ENCODE measurements at places on chromosomes 5 and 9.

- DNase-seq = no peak
Observed at GRCh38 chr5:146560205-146560812, 44.3 kb upstream of the GPR151 start.

- DNase-seq = no peak
Observed at GRCh38 chr5:134968055-134968454, 348 bp downstream of the CATSPER3 start.

DNA sequence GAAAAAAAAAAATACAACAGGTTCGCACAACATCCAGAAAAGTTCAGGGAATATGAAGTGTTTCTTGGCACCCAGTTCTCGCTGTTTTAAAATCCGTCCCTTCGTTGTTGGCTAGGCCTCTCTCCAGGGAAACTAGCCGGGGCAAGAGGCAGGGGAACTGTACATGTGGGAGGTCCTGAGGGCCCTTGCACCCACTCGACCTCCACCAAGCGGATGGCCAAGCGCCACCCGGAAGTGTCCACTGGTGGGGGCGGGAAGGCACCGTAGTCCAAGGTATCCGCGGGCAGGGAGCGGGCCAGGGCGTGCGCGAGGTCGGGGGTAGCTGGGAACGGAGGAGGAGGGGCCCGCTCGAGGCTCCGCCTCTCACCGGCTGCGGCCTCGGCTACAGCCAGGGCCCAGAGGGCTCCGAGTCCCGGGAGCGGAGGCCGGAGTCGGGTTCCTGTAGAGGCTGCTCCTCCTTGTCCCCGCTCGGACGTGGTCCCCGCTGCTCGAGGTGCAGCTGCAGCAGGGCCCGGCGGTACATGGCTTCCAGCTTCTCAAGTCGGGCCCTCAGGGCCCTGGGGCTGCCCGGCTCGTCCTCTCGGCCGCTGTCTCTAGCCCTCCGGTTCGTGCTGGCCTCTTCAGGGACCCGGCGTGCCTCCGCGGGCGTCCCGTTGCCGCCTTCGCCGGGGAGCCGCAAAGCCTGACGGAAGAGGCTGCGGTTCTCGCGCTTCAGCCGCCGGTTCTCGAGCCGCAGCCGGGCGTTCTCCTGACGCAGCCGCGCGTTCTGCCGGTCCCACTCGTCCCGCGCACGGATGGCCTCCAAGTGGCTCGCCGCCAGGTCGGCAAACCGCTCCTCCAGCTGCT is 720 bp downstream of the TUSC1 start:
- DNase-seq = no peak

- no peak for DNase-seq
Observed at GRCh38 chr9:92661127-92661526, 8.8 kb downstream of the IPPK start.

GRCh38 chr5:131413605-131414559 is 150.0 kb downstream of the CDC42SE2 start:
- DNase-seq = peak; percentile 14

- no peak for DNase-seq
Observed at GRCh38 chr5:3121813-3122212, 370.3 kb upstream of the IRX2 start.

DNA sequence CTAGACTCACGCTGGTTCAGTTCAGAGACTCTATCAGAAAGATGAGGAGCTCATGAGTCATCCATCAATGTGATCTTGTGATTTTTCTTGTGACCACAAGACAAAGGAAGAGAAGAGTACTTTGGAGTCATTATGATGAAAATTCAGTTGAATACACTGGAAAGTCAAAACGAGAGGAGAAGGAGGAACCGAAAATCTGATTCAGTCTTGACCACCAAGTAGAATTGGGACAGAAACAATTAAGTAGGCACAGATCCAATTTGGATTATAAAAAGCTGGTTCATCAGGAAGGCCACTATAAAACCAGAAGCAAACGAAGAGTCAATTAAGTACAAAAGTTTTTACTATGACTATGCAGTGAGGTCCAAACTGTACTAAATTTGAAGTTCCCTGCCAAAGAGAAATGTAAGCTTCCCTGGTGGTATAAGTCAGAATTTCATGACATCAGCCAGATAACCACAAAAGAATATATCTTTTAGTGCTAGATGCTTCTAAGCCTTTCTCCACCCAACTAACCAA is 90.9 kb downstream of the THBS4 start:
- DNase-seq = no peak

GRCh38 chr9:105258225-105258737 is 13.8 kb downstream of the SLC44A1 start:
- no peak for DNase-seq

GRCh38 chr9:95715868-95716435 is 159.5 kb upstream of the ERCC6L2 start:
- no peak for DNase-seq

GRCh38 chr5:150137997-150138396 is 17.6 kb downstream of the PDGFRB start:
- DNase-seq = no peak

- no peak for DNase-seq
Observed at GRCh38 chr5:119897537-119898370, 268.4 kb downstream of the FAM170A start.

DNA sequence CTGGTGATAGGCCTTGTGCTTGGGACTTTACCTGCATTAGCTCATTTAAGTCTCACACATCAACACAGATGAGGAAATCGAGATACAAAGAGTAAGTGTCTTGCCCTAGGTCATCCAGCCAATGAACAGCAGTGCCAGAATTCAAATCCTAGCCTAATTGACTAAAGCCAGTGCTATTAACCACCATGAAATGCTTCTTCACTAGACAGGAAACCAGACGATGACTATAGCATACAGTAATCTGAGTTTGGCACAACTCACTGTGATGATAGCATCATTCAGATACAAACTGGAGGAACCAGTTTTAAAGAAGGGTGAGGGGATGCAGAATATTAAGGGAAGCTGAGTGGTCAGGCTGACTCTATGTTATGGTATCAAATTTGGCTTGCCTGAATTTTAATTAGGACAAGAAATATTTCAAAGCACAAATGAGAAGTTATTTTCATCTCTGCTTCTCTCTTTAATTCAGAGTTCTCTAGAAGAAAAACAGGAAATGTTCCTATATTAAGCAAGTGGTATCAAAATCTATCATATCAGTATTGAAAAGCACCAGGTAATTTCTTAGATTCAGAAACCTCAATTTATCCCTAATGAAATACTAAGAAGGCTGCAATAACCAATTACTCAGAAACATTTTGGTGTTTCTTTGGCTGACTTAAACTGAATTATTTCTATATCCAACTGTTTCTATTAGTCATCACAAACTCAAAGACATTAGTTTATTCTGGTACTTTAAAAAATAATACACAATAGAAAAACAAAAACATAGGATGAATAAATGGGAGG is 147.0 kb upstream of the RASA1 start:
- peak; percentile 7 for DNase-seq

DNA sequence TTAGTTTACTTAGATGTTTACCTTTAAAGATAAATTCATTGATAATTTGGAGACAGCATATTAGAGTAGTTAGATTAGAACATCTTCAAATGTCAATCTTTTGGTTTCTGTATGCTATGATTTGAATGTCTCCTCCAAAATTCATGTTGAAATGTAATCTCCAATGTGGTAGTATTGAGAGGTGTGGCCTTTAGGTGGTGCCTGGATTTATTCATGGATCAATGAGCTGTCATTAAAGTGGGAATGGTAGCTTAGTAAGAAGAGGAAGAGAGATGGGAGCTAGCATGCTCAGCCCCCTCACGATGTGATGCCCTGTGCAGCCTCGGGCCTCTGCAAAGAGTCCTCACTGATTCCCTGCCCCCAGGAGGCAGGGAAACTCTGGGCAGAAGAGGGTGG is 133.6 kb upstream of the TUT7 start:
- DNase-seq = no peak

GRCh38 chr5:33933723-33934169 is 2.4 kb upstream of the RXFP3 start:
- no peak for DNase-seq

DNA sequence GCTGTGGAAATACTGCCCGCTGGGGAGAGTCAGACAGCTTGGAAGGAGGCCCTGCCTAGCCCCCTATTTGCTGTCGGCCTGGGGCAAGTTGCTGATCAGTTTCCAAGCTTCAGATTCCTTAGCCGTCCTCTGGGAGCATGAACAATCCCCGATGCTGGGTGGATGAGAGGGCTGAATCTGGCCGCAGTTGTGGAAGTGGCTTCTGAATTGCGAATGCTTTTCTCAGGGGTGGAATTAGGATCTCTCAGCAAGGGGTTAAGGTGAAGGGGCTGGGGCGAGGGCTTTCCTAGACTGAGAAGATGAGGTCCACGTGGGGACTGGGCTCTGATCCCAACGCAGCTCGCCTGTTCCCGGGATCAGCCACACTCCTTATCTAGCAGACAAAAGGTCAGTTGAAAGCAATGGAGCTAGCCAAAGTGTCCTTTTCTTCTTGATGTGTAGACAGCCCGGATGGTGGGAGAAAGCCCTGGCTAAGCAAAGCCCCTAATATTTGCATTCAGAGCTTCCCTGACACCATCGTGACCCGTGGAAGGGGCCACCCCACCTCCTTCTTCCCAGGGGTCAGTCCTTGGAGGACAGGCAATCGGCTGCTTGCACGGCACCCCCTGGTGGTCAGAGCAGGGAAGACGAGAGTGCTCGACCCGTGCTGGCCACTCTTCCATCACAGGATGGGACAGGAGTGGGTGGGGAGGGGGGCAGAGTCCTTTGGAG is 54.9 kb downstream of the COL15A1 start:
- DNase-seq = peak; percentile 38

- no peak for DNase-seq
Observed at GRCh38 chr9:92769990-92770359, 5.3 kb upstream of the BICD2 start.

DNA sequence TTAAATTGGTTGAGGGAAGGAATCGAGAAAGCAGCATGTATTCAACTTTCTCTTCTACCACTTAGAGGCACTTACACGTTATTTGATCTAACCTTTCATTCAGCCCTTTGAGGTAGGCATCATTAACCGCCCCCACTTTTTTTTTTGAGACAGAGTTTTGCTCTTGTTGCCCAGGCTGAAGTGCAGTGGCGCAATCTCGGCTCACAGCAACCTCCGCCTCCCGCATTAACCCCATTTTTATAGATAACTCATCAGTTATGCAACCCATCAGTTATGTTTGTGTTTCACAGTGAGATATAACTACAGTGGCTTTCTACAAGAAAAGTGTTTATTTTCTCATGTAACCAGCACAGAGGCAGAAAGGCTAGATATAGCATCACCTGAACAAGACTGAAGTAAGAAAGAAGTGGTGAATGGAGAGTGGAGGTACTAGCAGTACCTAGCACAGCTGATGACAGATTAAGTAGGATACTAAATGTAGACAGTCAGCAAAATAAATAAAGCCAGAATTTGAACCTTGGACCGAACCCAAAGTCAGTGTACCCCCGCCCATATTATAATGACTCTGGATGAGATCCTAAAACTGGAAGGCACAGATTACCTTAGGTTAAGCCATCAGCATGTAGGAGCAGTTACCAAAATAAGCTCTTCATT is 91.2 kb downstream of the PJA2 start:
- no peak for DNase-seq

DNA sequence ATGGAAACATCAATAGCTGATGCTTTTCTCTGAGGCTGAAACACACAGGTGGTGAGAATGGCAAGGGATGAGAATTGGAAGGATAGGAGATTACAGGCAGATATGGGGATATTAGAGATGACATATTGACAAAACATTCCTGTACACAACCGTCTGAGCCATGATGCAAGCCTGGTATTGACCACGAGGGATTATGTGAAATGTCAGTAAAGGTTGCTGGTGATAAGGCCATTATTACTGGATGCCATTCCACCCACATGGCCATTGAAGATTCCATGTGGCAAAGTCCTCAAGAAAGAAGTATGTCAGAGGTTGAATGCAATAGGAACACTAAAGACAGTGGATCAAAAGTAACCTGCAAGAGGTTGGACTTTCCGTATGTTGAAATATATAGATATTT is 15.7 kb downstream of the GRAMD2B start:
- no peak for DNase-seq

DNA sequence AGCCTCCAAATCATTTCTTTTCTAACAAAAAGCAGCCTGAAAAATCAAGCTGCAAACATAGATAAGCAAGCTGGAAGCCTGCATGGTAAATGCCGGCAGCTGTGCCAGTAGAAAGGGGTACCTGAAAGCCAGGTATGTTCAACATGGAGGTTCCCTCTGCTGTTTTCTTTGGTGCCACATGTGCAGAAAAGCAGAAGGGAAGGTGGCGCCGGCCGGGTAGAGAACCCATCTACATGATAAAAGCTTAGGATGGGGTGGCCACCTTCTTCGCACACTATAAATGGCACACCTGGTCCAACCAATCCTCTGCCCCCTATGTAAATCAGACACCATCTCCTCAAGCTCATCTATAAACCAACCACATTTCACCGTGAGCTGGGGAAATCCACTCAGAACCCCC is 268.9 kb upstream of the IRX2 start:
- DNase-seq = no peak

DNA sequence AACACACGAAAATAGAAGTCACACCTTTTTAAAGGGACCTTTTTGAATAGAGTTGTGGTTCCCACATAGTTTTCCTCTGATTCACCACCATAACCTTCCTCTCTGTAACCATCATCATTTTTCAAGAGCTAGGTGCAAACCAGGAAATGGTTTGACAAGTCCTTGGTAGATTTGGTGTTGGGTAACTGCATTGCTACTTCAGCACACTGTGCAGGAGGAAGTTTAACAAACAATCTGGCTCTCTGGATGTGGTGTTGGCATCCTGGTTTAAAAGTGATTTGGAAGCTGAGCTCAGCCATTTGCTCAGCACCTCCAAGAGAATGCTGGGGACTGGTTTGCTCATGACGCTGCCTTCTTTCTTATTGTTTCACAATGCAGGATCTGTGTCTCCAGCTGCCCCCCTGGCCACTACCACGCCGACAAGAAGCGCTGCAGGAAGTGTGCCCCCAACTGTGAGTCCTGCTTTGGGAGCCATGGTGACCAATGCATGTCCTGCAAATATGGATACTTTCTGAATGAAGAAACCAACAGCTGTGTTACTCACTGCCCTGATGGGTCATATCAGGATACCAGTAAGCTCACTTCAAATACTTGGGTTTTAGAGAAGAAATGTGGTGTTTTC is 213.1 kb downstream of the RFK start:
- no peak for DNase-seq

DNA sequence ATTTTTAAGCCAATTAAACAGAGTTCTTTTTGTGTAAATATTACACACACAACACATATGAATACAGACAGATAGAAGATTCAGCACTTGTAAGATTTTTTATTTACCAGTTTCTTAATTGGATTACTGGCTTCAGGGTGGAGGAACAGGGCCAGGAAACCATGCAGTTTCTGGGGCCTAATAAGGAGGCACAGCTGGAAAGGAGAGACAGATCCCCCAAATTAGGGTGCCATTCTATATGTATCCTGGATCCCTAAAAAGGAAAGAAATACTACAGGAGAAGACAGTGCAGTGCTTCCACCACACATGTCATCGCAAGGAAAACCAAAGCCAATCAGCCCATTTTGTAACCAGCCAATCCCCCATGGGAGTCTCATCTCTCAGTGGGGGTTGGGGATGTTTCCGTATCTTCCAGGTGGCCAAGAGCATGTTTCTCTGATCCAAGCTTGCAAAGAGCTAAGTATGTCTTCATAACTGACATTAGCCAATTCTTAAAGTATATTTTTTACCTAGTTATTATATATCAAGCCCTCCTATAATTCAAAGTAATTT is 15.8 kb upstream of the ABO start:
- no peak for DNase-seq
